Mucosa of gallbladder (tissue), 1 donor: ENCODE measurements at places on chromosomes 1 and 21. TPM values are rescaled to one million over a fixed set of nuclear protein-coding genes. Genes with fewer than 3 reads are reported as not detected.

Gene CSF3R
- 13.2 TPM for total RNA-seq

GRCh38 chr1:1552263-1552639 is 11.8 kb upstream of the TMEM240 start:
- DNase-seq, result no peak

- DNase-seq, result no peak
Measured at GRCh38 chr1:47181095-47181954, 8.5 kb downstream of the PDZK1IP1 start.

DNA sequence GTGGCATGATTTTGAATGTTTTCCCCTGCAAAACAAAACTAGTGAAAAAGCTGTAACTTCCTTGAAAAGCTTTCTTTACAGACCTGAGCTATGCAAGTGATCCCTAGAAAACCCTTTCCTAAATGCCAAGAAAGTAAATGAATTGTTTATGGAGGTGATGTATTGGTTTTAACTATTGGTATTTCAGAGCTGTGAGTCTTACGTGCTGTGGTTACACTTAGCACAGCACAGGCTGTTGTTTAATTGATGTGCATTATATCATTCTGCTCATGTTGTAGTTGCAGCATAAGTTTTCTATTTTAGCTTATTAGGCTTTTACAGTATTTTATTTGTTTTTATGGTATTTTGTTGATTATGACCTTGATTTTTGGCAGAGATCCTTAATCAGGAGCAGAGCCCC is 74.1 kb upstream of the DYNLT5 start:
- DNase-seq, result no peak

DNA sequence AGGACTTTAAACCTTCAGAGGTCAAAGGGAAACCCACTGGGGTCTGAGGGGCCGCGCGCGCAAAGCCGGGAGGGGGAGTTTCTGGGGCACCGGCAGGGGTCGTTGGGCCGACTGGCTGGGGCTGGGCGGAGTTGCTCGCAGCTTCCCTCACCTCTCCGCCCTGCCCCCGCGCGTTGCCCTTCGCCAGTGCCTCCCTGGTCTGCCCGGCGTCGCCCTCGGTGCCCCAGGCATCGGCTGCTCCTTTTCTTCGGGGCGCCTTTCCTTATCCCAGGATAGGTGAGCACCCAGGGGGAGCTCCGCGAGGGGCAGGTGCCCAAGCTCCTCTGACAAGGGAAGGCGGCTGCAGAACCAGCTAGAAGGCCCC is 390 bp upstream of the NGF start:
- no peak for DNase-seq

DNA sequence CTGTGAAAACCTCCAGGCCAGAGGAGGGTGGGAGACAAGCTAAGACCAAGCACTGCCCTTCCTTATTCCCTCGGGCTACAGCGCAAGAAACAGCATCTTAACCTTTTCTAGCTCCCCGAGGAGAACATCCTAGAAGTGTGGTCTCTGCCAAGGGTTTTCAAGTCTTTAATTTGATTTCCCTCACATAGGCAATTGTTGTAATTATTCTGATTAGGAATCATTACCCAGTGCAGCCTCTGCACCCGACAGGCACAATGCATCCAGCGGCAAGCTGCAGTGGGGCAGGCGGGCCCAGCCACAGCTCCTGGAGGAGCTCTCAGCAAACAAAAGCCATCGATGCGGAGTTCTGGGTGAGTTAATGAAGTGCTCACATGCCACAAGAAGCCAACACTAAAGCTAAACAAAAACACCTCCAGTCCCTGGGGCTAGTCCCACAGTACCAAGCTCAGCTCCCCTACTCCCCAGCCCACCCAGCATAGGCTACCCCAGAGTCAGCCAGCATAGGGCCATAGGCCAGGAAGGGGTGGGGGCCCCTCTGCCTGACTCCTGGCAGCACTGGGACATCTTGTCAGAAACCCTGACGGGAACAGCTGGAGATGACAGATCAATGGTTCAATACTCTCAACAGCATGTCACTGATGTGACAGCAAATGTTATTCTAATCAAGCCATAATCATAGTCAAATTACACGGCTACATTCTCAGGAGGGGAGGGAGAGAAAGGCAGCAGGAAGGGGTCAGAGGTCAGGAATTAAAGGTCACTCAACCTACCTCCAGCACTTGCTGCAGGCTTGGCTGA is 42.5 kb downstream of the ERI3 start:
- DNase-seq, result no peak

Gene PUM1
- total RNA-seq, result 129 TPM

Gene HAO2
- 0.17 TPM for total RNA-seq

Gene PDPN
- total RNA-seq, result 37.5 TPM

DNA sequence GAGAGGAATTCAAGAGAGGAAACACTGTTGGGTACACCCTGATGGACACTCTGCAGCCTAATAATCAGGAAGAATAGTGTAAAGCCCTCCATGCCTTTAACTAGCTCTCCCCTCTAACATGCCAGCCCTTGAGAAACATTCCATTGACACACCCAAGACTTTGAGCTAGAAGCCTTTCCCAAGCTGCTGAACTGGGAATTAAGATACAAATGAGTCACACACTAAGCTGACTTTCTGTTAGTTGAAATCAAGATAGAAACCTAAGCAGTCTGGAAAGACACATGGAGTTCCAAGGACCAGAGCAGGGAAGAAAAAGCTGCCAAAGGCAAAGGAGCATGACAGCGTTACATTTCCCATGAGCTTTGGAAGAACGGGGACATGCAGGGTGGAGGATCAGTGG is 380.8 kb downstream of the NPHP4 start:
- DNase-seq, result no peak

DNA sequence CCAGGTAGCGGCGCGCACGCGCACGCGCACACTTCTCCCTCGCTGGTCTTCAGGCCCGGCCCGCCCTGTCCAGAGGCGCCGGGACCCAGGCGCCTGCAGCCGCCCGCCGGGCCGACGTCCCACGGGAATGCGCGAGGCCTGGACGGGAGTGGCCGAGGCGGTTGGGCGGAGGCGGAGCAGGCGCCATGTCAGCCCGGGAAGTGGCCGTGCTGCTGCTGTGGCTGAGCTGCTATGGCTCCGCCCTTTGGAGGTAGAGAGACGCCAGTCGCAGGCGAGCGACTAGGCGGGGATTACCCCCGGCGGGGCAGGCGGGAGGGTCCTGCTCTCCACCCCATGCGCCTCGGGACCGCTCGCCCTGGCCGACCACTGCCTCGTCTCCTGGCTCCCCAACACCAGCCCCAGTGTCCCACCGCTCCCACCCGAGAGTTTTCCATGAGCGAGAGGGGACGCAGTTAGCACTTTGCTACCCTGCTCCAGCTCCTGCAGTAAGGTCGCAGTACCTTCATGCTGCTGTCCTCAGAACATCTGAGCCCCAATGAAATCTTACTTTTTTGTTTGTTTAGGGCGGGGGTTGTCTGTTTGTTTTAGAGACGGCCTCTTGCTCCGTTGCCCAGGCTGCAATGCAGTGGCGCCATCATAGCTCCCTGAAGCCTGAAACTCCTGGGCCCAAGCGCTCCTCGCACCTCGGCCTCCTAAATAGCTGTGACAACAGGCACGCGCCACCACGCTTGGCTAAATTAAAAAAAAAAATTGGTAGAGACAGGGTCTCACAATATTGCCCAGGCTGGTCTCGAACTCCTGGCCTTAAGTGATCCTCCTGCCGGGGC is at the start of gene CATSPERE:
Gene CATSPERE, plus strand, starts transcription at position 29 of the 827 bp plus-strand sequence. Its CDS starts 157 bp downstream, at position 186.
- DNase-seq, result peak; percentile 85

DNA sequence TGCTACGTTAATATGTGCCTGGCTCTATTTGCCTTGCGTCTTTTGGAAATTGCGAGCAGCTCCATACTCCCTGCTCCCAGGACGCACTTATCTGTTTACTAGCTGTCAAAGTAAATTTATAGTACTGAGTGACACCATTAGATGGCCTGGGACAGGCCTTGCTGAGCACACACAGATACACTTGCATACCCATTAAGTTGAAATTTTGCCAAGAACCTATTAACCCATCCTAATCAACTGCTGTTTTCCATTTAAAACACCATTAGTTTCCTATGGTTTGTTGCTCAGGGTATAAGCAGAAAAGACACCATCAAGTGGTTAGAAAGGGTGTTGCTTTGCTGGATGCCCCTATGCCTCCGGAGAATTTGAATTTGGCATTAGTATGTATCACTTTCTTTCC is 187.3 kb downstream of the SLC44A5 start:
- no peak for DNase-seq

Gene BTG2
- 111 TPM for total RNA-seq

DNA sequence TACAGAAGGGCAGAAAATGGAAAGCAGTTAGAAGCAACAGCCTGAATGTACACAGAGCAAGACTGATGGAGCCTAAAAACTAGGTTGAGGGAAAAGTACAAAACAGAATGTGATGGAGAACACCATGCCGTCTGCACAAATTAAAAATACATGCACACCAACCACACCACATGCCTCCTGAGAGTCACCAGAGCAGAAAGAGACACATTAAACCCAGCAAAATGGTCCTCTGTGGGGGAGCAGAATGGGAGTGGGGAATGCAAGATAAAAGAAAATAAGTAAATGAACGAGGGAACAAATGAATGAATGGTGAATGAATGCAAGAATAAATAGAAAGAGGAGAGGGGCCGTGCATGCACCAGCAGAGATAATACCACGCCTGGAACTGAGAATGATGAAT is 24.1 kb downstream of the PADI2 start:
- DNase-seq, result no peak

GRCh38 chr1:192109576-192109975 is 48.7 kb upstream of the RGS18 start:
- no peak for DNase-seq

DNA sequence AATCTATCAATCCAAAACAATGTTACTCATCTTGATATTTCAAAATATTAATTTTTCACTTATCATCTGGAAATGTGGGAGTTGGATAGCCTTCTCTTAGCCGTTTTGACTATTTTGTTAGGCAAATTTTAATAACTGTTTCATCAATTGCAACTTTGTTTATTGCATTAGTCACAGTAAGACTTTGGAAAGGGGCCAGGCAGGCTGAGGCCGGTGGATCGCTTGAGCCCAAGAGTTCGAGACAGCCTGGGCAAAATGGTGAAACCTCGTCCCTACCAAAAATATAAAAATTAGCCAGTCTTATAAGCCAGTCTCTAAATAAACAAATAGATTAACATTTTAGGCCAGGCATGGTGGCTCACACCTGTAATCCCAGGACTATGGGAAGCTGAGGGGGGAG is 113.0 kb upstream of the NR5A2 start:
- DNase-seq, result no peak

DNA sequence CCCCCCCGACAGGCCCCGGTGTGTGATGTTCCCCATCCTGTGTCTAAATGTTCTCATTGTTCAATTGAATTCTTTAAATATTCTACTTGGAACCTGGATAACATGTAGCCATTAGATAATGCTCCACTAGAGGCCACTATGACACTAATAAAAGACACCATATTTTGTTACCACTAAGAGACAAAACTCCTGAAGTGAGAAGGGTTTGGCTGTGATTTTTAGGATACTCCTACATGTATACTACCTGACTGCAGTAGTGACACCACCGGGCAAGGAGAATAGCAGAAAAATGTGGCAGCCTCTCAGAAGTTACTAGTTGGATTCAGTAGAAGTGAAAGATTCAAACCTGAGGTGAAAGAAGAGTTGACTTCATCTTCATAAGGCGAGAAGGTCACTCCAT is 36.0 kb downstream of the F5 start:
- no peak for DNase-seq

DNA sequence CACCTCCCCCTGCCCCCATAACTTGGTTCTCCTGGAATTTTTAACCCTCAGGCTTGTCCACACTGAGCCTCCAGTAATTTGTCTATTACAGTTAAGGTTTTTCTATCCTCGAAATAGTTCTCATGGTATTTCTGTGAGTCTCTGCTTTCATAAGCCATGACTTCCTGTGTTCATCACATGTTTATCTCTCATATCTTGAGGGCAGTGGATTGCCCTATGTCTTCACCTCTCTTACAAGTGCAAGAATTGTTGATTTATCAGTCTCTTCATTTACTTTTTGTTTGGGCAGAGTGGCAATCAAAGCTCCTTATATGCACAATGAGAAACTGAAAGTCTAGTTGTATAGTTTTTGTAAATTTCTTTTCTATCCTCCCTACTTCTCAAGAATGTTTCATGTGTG is 328.4 kb downstream of the PLA2G4A start:
- DNase-seq, result no peak

Gene OBSCN
- 25.8 TPM for total RNA-seq

GRCh38 chr1:191760016-191760415 is 398.2 kb upstream of the RGS18 start:
- DNase-seq, result no peak

Gene SEMA4A
- 24.4 TPM for total RNA-seq

Gene SPATA46
- not detected for total RNA-seq

- no peak for DNase-seq
Measured at GRCh38 chr1:203507759-203508158, 13.8 kb downstream of the OPTC start.

DNA sequence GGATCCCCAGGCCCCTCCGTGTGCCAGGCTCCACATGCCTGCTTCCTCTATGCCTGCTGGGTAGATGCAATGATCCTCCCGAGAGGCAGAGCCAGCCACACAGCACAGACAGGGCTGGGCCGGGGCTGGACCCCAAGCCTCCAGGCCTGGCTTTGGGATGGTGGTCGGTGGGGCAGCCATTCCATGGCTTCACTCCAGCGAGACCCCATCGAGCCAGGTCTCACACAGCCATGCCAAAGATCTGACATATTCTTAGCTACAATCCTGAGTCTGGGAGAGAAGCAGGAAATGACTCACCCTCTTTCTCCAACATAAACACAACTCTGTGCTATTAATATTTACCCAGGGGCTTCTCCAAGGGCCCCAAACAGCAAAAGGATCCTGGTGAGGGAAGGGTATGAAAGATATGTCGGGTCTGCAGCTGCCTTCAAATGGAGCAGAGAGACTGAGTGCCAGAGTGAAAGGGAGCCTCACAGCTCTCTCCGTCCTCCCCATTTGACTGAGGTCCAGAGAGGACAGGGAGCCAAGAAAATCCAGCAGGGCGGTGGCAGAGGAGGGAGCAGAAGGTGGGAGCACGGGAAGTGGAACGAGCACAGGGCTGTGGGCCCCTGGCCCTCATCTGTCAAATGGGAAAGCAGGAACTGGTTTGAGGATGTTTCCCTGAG is 639.5 kb downstream of the MATN1 start:
- peak; percentile 10 for DNase-seq

GRCh38 chr1:245229051-245229450 is 74.3 kb downstream of the KIF26B start:
- DNase-seq, result no peak

GRCh38 chr1:107952989-107953388 is 12.0 kb downstream of the VAV3 start:
- no peak for DNase-seq

Gene C1orf226
- 31.4 TPM for total RNA-seq

DNA sequence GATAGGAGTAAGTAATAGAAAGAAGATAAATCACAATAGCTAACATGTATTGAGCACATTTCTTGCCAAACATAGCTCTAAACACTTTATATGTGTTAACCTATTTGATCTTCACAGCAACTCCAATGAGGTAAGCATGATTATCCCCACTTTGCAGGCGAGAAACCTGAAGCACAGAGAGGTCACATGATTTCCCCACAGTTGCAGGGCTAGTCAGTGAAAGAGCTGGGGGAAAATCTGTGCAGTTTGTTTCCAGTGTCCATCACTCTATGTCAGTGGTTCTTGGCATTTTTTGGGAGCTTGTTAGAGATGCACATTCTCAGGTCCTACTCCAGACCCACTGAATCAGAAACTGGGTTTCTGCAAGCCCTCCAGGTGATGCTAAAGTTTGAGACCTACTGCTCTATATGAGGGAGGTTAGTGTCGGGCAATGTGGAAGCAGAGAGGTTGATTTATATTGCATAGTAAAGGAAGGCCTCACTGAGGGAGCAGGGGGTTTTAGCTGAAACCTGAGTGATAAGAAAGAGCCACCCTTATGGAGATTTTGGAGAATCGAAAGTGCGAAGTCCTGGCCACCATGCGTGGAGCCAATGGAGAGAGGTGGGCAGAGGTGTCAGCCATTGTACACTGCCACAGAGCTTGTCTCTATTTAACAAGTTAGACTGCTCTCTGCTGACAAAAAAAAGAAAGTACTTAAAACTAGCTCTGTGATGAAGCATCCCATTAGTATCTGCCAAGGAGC is 20.9 kb downstream of the MCOLN3 start:
- no peak for DNase-seq
